Epithelial cell of umbilical artery (primary cell): ENCODE measurements at places on chromosomes 6 and 20. TPM values are rescaled to one million over a fixed set of nuclear protein-coding genes. Genes with fewer than 3 reads are reported as not detected.

Gene C6orf52
- total RNA-seq, result 1.1 TPM in 1 of 2 replicates, not detected in the other

Gene TFEB
- 2.3 and 4.0 TPM in 2 replicates for total RNA-seq

Gene TCP11
- total RNA-seq, result under 0.01 TPM in 1 of 2 replicates, not detected in the other

Gene SIM1
- under 0.01 and 0.15 TPM in 2 replicates for total RNA-seq

Gene MAFB
- total RNA-seq, result 0.15 and 0.65 TPM in 2 replicates

Gene GPX5
- not detected in 2 replicates for total RNA-seq

Gene VWA7
- total RNA-seq, result not detected in 2 replicates

Gene SUMO4
- 0.32 and 1.7 TPM in 2 replicates for total RNA-seq

Gene SYNJ2
- 68.5 and 70.4 TPM in 2 replicates for total RNA-seq

Gene ZNF334
- total RNA-seq, result under 0.01 and 1.7 TPM in 2 replicates

Gene RBCK1
- 52.0 and 91.2 TPM in 2 replicates for total RNA-seq

Gene SUPT3H
- 1.5 and 5.8 TPM in 2 replicates for total RNA-seq

Gene CRISP2
- under 0.01 TPM in 1 of 2 replicates, not detected in the other for total RNA-seq

Gene BPIFB1
- not detected in 2 replicates for total RNA-seq

Gene LPA
- not detected in 2 replicates for total RNA-seq

Gene KHDC1L
- not detected in 2 replicates for total RNA-seq

Gene CYP39A1
- under 0.01 and 0.15 TPM in 2 replicates for total RNA-seq

Gene NKAPL
- total RNA-seq, result 0.30 and 0.32 TPM in 2 replicates

Gene TFAP2A
- total RNA-seq, result 0.15 and 0.32 TPM in 2 replicates

Gene BRD2
- 41.9 and 69.0 TPM in 2 replicates for total RNA-seq

Gene C4B
- total RNA-seq, result 0.32 and 1.1 TPM in 2 replicates

Gene C20orf141
- total RNA-seq, result not detected in 2 replicates

Gene MRPS10
- total RNA-seq, result 57.2 and 67.3 TPM in 2 replicates

Gene MAK
- total RNA-seq, result not detected in 2 replicates

Gene PNRC1
- 27.8 and 40.9 TPM in 2 replicates for total RNA-seq

Gene KIF25
- not detected in 2 replicates for total RNA-seq

Gene YIPF3
- 94.5 and 122 TPM in 2 replicates for total RNA-seq

Gene RNF144B
- total RNA-seq, result 103 and 269 TPM in 2 replicates

Gene ADGRF5
- 2.9 and 7.6 TPM in 2 replicates for total RNA-seq

Gene KCNS1
- 0.61 and 0.65 TPM in 2 replicates for total RNA-seq

Gene ADGB
- total RNA-seq, result not detected in 2 replicates

Gene PPP1R16B
- 54.9 and 72.4 TPM in 2 replicates for total RNA-seq

Gene GID8
- 42.9 and 43.0 TPM in 2 replicates for total RNA-seq

Gene REM1
- total RNA-seq, result not detected in 2 replicates

Gene F13A1
- not detected in 2 replicates for total RNA-seq

Gene ADAM33
- total RNA-seq, result 0.32 and 0.76 TPM in 2 replicates

Gene IYD
- total RNA-seq, result under 0.01 TPM in 1 of 2 replicates, not detected in the other

Gene HLA-DRA
- total RNA-seq, result not detected in 2 replicates

Gene KAT14
- 11.0 and 13.2 TPM in 2 replicates for total RNA-seq

Gene MUC22
- not detected in 2 replicates for total RNA-seq

Gene SLC24A3
- not detected in 2 replicates for total RNA-seq

Gene DCDC2
- total RNA-seq, result under 0.01 and 0.15 TPM in 2 replicates

Gene GNAS-AS1
- under 0.01 and 0.15 TPM in 2 replicates for total RNA-seq

Gene SCAF8
- total RNA-seq, result 16.6 and 17.3 TPM in 2 replicates

Gene NFYA
- total RNA-seq, result 11.2 and 15.6 TPM in 2 replicates

Gene SS18L1
- total RNA-seq, result 6.7 and 8.8 TPM in 2 replicates

Gene TMEM170B
- 3.6 and 6.1 TPM in 2 replicates for total RNA-seq

Gene SIRPA
- total RNA-seq, result 8.4 and 12.3 TPM in 2 replicates

Gene ARFGEF3
- total RNA-seq, result 2.3 and 3.5 TPM in 2 replicates

Gene EYA2
- not detected in 2 replicates for total RNA-seq

Gene DHX35
- total RNA-seq, result 10.3 and 10.4 TPM in 2 replicates

Gene FOXQ1
- under 0.01 TPM in 1 of 2 replicates, not detected in the other for total RNA-seq

Gene MYCT1
- total RNA-seq, result 127 and 133 TPM in 2 replicates

Gene SLC18B1
- total RNA-seq, result 10.1 and 15.7 TPM in 2 replicates

Gene CRYBG1
- 31.8 and 67.9 TPM in 2 replicates for total RNA-seq

Gene TINAG
- 0.32 TPM in 1 of 2 replicates, not detected in the other for total RNA-seq

Gene NHLRC1
- total RNA-seq, result 2.6 and 3.3 TPM in 2 replicates

Gene PPT2
- 22.2 and 36.1 TPM in 2 replicates for total RNA-seq
